ENCODE measurements at places on chromosomes 2 and 18.

GRCh38 chr2:23850564-23851256 is 76.2 kb downstream of the ATAD2B start:
- no peak for DNase-seq

DNA sequence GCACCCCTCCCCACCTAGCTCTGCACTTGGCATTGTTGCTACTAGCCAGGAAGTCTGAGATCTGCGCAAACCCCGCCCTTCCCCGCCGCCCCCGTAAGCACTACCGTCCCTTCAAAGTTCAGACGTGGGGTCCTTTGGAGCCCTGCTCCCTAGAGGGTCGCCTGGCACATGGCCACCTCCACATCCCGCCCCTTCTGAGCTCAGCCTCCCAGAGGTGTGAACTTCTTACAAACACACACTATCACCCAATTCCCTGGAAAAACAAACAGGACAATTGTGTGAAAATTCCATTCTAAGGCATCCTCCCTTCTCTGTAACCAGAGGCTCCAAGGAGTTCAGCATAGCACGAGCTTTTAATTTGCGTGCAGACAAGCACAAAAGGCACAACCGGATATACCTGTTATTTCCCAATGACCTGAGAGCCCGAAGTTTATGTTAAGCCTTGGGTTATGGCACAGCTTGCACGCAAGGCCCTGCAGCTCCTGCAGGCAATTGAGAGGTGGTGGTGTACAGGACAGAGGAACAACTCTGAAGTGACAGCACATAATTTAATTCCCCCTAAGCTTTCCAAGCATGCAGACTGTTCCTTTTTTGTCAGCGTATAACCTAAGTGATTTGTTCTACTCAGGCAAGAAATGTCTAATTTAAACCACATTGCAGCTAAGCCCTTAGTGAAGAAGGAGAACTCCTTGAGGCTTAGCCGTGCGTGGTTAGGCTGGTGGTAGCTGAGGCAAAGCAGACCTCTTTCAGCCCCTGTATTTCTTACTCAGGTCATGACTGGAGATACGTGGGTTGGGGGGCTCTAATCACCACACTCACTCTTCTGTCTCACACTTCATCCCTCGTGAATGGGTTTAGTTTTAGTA is 20.3 kb upstream of the CYP1B1 start:
- DNase-seq, result peak; percentile 62

DNA sequence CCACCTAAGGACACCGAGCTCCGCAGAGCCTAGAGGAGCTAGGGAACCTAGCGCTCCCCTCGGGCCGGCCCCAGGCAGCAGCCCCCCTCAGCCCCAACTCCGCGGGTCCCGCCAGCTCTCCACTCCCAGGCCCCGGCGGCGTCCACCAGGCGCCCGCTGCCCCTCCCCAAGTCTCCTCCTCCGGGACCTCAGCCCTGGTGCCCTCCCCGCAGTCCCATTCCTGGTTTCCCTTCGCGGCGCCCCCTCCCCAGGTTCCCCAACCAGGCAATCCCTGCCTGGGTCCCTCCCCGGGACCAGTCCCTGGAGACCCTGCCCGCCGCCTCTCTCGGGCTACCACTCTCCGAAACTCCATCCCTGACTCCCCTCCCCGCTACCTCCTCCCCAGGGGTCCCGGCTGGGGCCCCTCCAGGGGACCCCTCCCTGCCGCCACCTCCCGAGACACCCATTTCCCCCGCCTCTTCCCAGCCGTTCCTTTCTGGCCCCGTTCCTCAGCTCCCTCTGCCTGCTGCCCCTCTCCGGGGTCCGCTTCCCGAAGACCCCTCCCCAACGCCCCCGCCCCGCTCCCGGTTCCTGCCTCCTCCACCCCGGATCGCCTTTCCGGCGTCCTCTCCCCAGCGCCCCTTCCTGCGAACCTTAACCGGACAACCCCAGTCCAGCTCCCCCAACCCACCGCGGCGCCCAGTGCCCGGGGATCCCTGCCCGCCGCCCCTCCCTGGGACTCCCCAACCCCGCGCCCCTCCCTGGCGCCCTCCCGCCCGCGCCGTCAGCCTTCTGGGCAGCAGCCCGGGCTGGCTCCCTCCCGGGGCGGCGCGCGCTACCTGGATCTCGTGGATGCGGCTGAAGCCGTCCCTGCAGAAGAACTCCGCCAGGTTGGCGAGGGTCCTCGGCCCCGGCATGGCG is 678 bp downstream of the CYP27C1 start:
- no peak for DNase-seq

GRCh38 chr18:47260120-47260923 is 8.9 kb upstream of the SKOR2 start:
- peak; percentile 21 for DNase-seq

- DNase-seq, result no peak
These were observed 86.1 kb upstream of the PNPT1 start for GRCh38 chr2:55779459-55780421.

GRCh38 chr2:33409417-33409955 is 67.0 kb upstream of the RASGRP3 start:
- no peak for DNase-seq

DNA sequence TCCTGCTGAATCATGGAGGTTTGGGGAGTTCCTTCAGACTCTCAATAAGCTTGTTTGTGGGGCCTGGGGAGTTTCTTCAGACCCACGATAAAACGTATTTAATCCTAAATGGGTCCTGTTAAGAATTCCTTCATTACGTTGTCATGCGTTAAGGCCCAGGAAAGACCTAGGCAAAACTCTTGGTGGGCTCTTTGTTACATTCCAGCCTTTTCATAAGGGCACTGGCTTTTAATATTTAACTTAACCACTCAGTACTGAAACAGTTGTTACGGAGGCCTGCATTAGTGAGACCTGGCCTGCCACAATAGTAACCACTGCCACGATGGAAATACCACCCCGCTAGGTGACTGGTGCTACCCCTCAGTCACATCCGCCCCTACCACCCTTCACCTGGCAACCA is 17.5 kb upstream of the BIN1 start:
- DNase-seq, result no peak

GRCh38 chr18:3058328-3059191 is 45.6 kb upstream of the LPIN2 start:
- DNase-seq, result no peak

DNA sequence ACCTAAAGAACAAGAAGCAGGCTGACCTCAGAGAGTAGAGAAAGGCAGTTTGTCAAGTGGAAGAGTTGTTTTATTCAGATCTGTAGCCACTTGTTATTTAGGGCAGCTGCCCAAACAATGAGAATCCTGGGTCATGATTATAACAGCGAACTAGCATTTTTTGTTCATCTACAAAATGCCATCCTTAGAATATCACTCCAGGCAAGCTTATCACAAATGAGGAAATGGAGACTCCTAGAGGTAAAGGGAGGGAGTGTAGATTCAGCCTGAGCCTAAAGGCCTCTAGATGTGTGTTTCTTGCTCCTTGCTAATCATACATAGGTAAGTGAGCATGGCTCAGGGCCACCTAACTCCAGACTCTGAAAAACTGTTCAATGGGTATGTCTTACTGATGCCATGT is 126.1 kb downstream of the HNMT start:
- peak; percentile 66 for DNase-seq

DNA sequence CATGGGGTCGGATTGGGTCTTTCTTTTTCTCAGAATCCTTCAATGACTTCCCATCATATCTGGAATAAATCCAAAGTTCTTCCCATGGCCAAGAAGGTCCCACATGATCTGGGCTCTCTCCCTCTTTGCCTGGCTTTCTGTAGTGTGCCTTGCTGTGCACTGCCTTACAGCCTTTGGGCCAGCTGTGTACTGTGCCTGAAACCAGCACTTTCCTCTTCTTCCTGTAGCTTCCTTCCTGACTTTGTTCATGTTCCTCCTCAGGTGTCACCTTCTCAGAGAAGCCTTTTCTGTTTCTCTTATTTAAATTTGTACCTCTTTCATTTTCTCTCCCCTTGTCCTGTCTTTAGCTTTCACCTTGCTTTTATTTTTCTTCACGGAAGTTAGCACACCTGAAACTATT is 4.3 kb upstream of the CDCA7 start:
- no peak for DNase-seq

- peak; percentile 39 for DNase-seq
These were observed 101.7 kb upstream of the ZNF521 start for GRCh38 chr18:25453556-25454269.

DNA sequence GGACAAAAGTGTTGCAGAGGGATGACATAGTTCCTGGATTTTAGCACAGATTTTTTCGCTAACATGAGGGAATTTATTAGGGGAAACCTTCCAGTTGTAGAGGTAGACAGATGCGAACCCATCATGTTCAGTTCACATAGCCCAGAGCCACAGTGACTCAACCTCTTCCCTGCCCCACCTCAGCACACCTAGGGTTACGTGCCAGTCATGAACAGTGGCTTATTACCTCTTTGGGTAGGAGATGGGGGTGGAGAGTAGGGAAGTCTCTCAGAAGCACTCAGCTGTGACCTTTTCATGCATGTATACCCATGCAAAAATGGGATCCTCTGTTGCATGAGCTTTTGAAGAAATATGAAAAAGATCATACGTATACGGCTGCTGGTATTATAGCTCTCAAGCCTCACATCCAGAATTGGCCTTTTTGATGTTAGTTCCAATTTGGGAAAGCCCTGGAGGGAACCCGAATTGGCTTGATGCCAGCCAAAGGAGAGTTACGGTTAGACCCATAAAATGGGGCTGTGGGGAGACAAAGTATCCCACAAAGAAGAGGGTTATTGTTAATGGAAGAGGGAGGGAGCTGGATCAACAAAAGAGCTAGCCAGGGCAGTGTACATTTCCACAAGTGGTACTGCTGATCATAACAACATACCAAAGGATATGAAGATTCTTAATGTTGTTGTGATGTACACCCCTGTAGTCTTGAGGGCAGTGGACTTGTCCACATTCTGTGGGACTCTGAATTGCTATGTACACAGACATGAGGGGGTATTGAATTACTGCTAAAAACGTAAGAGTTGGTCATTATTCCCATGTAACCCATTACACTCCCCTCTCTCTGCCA is 4.9 kb downstream of the TANC1 start:
- no peak for DNase-seq

- DNase-seq, result no peak
These were observed 124.5 kb downstream of the MIB1 start for GRCh38 chr18:21865043-21865442.

GRCh38 chr2:226790011-226790410 is 9.6 kb downstream of the IRS1 start:
- no peak for DNase-seq

DNA sequence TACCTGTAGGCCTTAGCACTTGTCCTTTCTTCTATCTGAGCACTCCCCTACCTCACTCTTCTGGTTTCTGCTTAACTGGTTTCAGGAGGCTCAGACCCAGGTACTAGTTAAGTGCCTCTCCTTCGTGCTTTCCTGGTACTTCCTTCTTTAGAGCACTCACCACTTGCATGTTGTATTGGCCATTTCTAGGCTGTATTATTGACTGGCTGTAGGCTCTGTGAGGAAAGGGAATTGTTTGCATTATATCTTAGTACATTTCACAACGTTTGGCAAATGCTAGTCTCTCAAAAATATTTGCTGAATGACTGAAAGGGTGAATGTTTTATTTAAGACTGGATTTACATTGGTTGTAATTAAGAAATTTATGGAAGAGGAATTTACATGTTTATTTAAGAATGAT is 36.0 kb upstream of the SCN1A start:
- no peak for DNase-seq

- DNase-seq, result peak; percentile 15
These were observed 23.9 kb upstream of the GPR155 start for GRCh38 chr2:174510583-174511189.

DNA sequence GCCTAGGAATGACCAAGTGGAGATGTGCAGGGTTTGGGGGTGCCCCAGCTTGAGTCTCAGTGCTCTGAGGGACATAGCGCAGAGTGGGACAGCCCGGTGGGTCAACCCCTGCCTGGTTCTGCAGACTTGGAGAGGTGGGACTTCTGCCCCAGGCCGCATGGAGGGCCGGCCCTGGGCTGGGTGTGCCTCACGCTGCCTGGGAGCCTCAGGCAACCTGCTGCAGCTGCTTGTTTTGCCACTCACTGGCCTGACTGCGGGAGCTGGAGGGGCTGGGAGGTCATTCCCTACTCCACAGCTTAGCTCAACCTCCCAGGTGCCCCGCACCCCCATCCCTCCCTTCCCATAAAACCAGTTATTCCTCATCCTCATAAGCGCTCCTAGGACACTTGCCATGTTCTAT is 33.1 kb downstream of the ODC1 start:
- DNase-seq, result no peak

DNA sequence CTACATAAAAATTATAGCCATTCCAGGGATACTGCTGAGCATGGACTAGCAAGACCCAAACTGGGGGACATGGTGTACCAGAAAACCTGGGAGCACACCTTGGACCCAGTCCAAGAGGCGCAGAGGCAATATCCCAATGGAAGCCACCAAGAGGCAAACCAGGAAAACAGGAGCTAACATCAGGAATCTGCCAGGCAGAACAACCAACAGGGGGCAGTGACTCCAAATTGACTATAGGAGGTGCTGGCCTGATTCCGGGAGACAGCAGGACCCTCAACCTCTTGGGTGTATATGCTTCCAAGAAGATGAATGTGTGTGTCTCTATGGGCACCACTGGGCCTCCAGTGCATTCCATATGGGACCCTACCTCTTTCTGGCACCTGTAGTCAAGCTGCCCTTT is 172.7 kb upstream of the ARL4C start:
- DNase-seq, result peak; percentile 1

- no peak for DNase-seq
These were observed 103.5 kb downstream of the DNER start for GRCh38 chr2:229610872-229611271.

GRCh38 chr2:143152219-143152618 is 23.0 kb downstream of the ARHGAP15 start:
- DNase-seq, result no peak

DNA sequence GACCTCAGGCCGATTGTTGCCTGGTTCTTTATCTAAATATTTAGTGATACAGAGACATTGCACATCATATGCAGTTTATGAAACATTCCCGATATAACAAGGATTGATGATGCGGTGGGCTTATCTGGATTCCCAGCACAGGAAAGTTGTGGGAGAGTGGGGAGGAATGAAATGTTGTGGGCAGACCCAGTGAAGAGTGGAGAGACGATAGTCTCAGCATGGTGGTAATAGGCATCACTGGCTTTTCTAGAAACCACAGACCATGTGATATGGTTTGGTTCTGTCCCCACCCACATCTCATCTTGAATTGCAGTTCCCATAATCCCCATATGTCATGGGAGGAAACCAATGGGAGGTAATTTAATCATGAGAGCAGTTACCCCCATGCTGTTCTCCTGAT is 34.8 kb upstream of the RND3 start:
- no peak for DNase-seq

Measured in suppressor macrophage (primary cell).